ENCODE measurements at places on chromosomes 12 and 14.

DNA sequence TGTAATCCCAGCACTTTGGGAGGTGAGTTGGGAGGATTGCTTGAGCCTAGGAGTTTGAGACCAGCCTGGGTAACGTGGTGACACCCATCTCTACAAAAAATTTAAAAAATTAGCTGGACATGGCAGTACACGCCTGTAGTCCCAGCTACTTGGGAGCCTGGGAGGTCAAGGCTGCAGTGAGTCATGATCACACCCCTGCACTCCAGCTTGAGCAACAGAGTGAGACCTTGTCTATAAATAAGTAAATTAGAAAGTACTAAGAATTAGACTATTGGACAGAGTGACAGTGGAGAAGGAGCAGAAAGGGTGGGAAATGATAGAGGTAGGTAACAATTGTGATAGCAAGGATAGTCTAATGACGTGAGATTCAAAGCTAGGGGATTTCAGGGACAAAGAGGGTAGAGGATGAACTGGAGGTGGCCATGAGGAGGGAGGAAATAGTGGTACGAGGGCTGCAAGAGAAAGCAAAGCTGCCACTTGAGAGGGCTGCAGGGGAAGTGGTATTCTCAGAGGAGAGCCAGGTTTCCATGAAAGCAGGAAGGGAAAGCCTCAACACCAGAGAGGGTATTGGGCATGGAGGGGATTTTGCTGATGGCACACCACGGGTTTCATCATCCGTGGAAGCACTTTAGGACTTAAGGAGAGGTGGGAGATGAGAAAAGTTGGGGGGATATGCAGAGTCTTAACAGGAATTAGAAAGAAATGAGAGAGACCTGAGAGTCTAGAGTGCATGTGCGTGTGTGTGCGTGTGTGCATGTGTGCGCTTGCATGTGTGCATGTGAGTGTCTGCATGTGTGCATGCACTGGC is 85.6 kb downstream of the SYNE2 start:
- no peak for DNase-seq

DNA sequence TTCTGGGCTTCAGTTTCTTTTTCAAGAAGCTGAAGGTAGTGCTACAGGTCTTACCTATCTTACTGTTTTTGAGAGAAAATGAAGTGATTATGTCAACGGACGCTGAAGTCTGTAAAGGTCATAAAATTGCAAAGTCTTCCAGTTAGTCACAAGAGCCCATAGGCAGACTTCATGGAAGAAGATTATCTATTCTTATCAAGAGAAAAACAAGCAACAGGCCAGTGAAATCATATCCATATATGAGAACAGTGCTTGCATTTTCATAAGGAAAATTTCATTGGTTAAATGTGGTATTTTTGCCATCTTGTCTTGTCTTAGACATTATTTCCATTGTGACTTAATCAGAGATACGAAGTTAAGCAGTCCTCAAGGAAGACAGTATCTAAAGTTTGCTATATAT is 412.7 kb upstream of the SEL1L start:
- DNase-seq: no peak

DNA sequence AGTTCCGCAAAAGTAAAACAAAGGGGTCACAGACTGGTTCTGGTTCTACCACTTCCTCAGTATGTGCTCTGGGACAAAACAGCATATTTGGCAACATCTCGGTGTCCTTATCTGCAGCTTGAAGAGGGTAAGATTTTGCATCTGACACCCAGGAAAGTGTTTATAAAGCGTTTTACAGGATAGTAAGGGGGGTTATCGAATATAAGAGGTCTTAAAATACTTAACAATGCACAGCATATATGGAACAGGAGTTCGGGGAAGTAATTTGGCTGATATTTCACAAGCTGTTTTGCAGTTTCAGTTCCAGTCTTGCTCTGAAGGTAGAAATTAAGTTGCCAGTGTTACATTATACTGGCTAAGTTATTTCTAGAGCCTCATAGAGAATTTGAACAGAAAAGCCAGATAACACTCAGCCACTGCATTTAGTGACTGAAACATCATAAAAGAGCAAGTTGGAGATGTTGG is 904 bp upstream of the MAP4K5 start:
- no peak for DNase-seq

DNA sequence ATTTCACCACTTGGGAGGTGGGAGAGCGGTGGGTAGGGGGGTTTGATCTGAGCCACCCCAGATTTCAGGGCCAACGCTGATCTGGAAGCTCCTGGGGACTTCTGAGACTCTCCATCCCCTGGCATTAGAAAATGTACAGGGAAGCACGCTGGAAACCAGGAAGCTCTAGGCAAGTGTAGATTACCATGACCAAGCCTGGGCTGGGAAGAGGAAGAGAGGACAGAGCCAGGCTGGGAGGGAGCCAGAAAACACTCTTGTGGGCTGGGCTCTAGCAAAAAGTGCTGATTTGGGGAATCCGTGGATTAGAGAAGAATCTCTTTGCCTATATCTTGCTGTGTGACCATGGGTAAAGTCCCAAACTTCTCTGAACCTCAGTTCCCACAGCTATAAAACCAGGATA is 236.7 kb downstream of the BCL11B start:
- no peak for DNase-seq

DNA sequence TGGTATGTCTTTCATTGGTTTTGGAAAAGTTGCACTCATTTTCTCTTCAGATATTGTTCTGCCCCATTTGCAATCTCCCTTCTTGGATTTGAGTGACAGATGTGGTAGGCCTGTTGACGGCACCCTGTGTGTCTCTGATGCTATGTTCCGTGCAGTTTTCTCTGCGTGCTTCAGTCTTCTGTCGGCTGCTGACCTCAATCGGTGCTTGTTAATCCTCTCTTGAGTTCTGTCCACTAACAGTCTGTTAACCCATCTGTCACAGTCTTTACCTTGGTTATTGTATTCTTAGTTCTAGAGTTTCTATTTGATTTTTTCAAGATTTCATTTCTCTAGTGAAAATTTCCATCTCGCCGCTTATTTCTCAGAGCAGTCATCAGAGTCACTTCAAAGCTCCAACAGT is 20.7 kb upstream of the PLD4 start:
- DNase-seq: no peak

DNA sequence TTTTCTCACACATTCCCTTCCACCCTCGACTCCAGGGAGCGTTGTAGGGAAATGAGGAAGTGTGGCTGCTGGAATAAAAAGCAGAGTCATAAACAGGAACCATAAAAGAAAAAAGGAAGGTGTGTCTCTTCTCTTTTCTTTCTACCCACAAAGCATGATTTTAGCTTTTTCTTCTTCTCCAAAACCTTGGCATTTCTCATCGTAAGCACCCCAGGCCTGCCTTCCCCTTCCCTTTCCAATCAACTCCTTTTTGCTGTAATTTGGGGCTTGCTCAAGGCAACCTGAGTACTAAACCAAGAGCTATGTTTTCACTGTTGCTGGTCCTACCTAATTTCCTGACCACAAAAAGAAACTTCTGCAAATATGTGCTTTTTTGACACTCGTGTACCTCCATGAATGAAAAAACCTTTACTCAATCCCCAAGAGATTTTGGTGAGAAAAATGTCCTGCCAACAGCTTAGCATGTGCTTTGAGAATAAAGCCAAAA is 9.2 kb downstream of the PLBD1 start:
- no peak for DNase-seq

GRCh38 chr14:92482621-92483319 is 30.8 kb upstream of the RIN3 start:
- no peak for DNase-seq

DNA sequence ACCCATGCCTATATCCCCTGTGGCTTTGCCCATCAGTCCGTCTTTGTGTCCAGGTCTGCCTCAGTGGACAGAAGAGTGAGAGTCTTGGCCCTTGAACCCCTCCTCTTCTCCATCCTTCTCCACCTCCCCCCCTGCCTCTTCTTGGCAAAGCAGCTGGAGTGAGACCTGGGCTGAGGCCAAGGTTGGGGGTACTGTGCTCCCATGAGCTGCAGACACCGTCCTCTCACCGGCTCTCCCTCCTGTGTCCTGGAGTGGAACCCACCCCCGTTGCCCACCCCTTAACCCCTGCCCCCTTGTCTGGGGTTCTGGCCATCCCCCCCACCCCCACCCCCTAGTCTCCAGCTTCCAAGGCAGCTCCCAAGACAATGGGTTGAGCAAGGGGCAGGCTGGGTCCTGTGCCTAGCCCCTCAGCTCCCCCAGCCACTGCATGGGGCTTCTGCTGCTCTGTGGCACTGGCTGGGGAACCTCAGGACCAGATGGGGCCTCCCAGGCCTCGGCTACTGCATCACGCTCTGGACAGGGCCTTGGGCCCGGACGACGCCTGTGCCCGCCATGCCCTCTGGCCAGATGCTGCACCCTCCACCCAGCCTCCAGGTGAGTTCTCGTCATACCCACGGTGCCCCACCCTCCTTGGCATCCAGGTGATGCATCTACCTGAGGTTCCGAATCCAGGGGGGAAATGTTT is 35.7 kb downstream of the RTL1 start:
- DNase-seq: no peak

DNA sequence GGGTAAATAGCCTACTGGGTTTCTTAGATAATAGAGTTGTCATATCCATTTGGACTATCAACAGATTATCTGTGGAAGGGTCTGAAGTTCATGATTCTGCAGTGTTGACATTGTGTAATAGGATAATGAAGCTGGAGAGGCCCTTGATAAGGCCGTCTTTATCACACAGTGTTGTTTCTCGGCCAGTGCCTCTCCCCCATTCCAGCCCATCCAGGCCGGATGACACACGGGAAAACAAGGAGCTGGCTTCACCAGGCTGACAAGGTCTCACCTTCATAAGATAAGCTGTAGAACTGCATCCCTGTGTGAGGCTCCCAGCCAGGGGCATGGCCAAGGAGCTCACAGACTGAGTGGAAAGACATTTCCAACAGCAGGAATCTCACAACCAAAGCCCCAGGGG is 8.7 kb upstream of the EML1 start:
- DNase-seq: no peak

DNA sequence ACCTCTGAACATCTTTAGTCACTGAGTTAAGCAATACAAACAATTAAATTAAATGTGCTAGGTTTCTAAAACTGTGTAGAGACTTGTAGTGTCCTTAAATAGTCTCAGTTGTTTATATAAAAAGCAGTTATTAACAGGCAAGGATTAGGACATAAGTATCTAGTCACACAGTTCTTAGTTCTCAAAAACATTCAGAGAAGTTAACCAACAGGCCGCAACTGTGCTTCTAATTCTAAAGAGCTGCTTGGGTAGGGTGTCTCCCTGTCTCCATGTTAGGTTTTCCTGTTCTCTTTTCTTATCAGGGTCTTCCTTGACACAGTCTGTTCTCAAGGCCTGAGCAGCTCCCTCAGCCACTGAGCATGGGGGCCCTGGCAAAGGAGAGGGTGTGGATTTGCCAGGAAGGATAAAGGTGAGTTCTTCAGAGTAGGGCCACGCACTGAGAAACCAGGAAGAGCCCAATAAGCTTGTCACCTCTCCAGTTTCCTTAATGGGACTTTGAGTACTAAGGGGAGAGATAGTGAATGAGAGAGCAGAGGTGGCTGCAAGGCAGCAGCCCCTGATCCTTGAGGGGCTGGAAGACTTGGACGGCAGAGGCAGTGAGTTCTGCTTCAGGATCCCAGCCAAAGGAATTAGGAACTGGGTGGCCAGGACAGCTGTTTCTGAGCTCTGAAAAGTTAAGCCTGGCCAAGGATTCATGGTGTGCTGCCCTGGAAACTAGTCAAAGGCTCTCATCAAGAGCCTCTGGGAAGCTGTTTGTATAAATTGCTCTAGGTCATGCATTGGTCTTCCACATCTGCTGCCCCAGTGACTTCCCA is 177.3 kb downstream of the MYRFL start:
- DNase-seq: peak; percentile 27

DNA sequence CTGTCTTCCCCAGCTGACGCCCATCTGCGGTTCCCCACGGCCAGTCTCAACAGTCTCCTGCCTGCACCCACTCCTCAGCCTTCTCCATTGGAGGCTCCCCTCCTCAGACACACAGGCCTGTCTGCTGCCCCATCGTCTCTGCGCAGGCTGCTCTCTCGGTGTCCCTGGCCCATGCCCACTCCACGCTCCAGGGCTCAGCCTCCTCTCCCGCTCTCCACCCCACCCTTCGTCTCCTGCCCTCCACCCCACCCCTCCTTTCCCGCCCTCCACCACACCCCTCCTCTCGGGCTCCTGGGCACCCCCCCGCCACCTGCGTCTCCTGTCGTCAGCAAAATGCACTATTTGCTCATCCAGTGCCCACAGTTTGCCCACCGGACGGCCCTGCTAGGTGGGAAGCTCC is 119.6 kb upstream of the DIO3 start:
- no peak for DNase-seq

- DNase-seq: no peak
These were observed 30.2 kb upstream of the SRGAP1 start for GRCh38 chr12:63814146-63814772.

GRCh38 chr12:8779281-8779680 is 43.1 kb upstream of the A2ML1 start:
- DNase-seq: no peak

- no peak for DNase-seq
These were observed 23.7 kb upstream of the SERPINA6 start for GRCh38 chr14:94346841-94347240.

- no peak for DNase-seq
These were observed 30.7 kb downstream of the DAD1 start for GRCh38 chr14:22558221-22558913.

DNA sequence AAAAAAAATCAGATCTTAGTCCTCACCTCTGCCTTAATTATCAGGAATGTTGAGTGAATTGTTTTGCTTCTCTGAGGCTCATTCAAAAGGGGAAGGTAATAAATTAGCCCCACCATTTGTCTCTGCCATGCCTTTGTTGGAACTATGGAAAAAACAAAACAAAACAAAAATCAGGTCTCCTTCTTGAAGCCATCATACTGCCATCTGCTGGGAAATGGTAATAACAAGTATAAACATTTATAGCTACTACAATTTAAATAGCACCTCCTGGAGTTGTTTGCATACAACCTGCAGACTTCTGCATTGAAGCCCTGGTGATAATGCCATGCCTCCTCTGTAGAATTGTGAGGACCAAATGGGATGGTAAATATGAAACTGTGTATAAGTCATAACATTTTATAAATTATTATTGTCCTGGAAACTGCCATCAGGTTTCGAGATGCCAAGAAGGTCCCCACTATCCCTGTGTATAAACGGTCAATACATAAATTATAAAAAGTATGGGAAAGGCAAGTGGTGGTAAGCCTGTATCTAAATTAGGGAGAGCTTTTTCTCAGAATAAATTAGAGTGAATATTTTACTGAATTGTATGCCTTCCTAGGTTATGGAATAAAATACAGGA is 87.2 kb upstream of the FGD4 start:
- peak; percentile 56 for DNase-seq

GRCh38 chr12:122064780-122065588 is 13.6 kb upstream of the MLXIP start:
- peak; percentile 63 for DNase-seq

GRCh38 chr12:90460681-90461080 is 494.3 kb downstream of the CCER1 start:
- peak; percentile 54 for DNase-seq

GRCh38 chr12:100248886-100249285 is 18.0 kb downstream of the DEPDC4 start:
- no peak for DNase-seq

DNA sequence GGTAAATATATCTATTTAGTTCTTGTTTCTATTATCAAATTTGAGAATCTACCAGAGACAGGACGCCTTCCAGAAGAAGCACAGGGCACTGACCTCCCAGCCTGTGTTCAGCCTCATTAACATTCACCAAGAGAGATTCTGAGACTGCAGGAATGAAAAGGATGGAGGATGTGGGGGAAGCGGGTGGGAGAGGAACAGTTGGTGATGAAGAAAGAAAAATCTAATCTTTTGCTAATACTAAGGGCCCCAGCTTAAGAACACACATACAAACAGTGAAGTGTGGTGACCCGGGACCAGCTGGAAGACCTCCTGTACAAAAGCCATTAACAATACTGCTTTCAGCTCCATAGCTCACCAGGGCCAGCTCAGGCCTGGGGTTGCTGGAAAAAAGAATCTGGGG is 160.5 kb downstream of the NUAK1 start:
- DNase-seq: no peak

GRCh38 chr12:62903151-62903550 is 31.8 kb downstream of the PPM1H start:
- DNase-seq: no peak
